CD4-positive, alpha-beta memory T cell (primary cell): ENCODE measurements at places on chromosomes 3 and 15. TPM values are rescaled to one million over a fixed set of nuclear protein-coding genes. Genes with fewer than 3 reads are reported as not detected.

GRCh38 chr3:42852441-42852840, 23.2 kb downstream of the CYP8B1 start:
- no peak for DNase-seq

Gene GPR176
- not detected for total RNA-seq

GRCh38 chr3:141360888-141361598, 7.3 kb upstream of the ZBTB38 start:
- no peak for DNase-seq

- no peak for DNase-seq
Observed at GRCh38 chr3:11455956-11456355, 183.8 kb downstream of the ATG7 start.

Gene POLQ
- total RNA-seq, result 0.28 TPM

Gene MCF2L2
- 7.3 TPM for total RNA-seq

DNA sequence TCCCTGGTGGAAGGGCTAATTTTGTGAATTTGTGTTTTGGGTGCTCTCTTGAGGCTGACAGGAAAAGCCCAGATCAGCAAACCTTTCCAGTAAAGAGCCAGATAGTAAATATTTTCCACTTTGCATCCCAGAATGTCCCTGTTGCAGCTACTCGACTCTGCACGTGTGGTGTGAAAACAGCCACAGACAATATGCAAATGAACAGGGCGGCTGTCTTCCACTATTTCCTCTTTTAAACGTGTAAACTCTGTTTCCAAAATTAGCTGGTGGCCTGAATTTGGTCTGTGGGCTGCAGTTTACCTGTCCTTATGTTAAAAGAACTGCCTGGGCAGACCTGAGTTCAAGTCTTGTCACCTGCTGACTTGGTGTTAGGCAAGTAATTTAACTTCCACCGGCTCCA, 202.7 kb downstream of the EDEM1 start:
- DNase-seq, result no peak

- no peak for DNase-seq
Observed at GRCh38 chr3:14265246-14265962, 86.8 kb downstream of the LSM3 start.

- no peak for DNase-seq
Observed at GRCh38 chr3:20990896-20991295, 760.1 kb downstream of the ZNF385D start.

DNA sequence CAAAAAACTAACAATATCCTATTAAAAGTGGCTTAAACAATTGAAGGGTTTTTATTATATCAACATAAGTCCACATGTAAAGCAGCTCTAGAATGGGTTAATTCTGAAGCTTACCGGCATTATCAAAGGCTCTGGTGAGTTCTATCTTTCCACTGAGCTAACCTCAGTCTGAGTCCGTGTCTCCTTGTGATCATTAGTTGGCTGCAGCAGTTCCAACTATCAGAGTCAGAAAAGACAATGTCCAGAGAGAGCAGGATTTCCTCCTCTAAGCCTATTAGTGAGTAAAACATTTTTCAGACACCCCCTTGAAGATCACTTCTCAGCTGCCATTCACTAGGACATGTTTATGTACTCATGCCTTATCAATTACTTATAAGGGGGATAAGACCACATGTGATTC, 49.9 kb downstream of the DHX36 start:
- no peak for DNase-seq
